ENCODE measurements at places on chromosomes 5 and 9. TPM values are rescaled to one million over a fixed set of nuclear protein-coding genes. Genes with fewer than 3 reads are reported as not detected.

ZER1 gene
- total RNA-seq = 35.0 TPM

CNTNAP3B gene
- total RNA-seq = 0.57 TPM

ALDOB gene
- not detected for total RNA-seq

SQSTM1 gene
- 439 TPM for total RNA-seq

LECT2 gene
- total RNA-seq = not detected

DPM2 gene
- 14.7 TPM for total RNA-seq

BAAT gene
- total RNA-seq = not detected

TAF1L gene
- total RNA-seq = under 0.01 TPM

ZNF454 gene
- total RNA-seq = 2.0 TPM

OR4F3 gene
- not detected for total RNA-seq

TMC1 gene
- 0.86 TPM for total RNA-seq

SPATA31A3 gene
- total RNA-seq = not detected

HAPLN1 gene
- 1.1 TPM for total RNA-seq

HTR1A gene
- total RNA-seq = not detected

RASGRF2 gene
- total RNA-seq = 53.7 TPM

FRRS1L gene
- not detected for total RNA-seq

C1QTNF3 gene
- total RNA-seq = under 0.01 TPM

GABRA6 gene
- total RNA-seq = 0.29 TPM

PCDHA4 gene
- under 0.01 TPM for total RNA-seq

LURAP1L gene
- total RNA-seq = 14.6 TPM

FCN1 gene
- total RNA-seq = not detected

CTXN3 gene
- not detected for total RNA-seq

OR1Q1 gene
- total RNA-seq = not detected

PCDHAC1 gene
- not detected for total RNA-seq

DELE1 gene
- total RNA-seq = 46.6 TPM

PCDHGA12 gene
- total RNA-seq = 30.0 TPM

FSTL4 gene
- total RNA-seq = 0.14 TPM

ITGA2 gene
- 29.1 TPM for total RNA-seq

ALDH7A1 gene
- total RNA-seq = 18.6 TPM

CARTPT gene
- total RNA-seq = not detected

BRINP1 gene
- not detected for total RNA-seq

FBP2 gene
- not detected for total RNA-seq

NUTM2F gene
- not detected for total RNA-seq

OMD gene
- not detected for total RNA-seq

SAPCD2 gene
- total RNA-seq = 0.22 TPM

TXNDC8 gene
- not detected for total RNA-seq

F2RL1 gene
- 209 TPM for total RNA-seq

SLC45A2 gene
- not detected for total RNA-seq

LRRC19 gene
- not detected for total RNA-seq

PURA gene
- 12.5 TPM for total RNA-seq

KLF4 gene
- total RNA-seq = 29.3 TPM

DNAJC18 gene
- total RNA-seq = 8.1 TPM

PPIC gene
- total RNA-seq = 37.0 TPM

SIT1 gene
- total RNA-seq = not detected

KIAA0825 gene
- total RNA-seq = 6.0 TPM

MYMK gene
- total RNA-seq = not detected

IRX1 gene
- total RNA-seq = not detected

GZMA gene
- total RNA-seq = not detected

N4BP3 gene
- total RNA-seq = 0.43 TPM

PCDHB4 gene
- total RNA-seq = not detected

TRPM3 gene
- under 0.01 TPM for total RNA-seq
